Ascending aorta (tissue), 2 donors: ENCODE measurements at places on chromosomes 7 and 10. TPM values are rescaled to one million over a fixed set of nuclear protein-coding genes. Genes with fewer than 3 reads are reported as not detected.

DNA sequence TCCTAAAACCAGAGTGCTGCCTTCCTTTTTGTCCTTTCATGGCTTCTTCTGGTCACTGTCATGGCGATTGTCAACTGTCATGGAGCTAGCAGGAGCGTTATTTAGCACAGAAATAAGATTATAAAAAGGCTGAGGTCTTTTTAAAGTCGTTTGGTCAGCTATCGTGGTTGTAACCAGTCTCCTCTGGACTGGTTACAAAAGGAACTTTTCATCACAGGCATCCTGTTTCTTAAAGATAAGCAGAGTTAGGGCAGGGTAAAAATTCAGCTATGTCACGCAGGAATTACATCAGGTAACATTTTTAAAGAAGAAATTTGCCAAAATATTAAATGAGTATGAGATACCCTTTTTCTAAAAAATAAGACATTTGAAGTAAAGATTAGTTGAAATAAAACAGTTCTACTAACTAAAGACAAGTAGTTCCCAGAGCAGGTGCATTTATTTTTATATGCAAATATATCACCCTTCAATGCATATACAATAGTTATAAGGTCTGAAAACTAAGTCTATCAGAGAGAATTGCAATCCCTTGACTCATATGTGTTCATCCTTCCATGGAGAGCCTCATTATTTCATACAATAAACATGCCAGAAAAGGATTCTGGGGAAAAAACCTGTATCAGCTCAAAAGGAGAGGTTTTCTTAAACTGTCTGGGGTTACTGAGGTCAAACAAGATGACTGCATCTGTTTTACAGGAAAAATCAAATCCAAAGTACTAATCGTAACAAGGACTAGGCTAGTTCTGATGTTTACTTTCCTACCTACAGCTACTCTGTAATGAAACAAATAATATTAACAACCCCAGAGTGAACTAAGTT is 20.9 kb downstream of the FAM24A start:
- no peak overlapping the region for H3K4me3 ChIP-seq
- H3K27ac ChIP-seq = no peak overlapping the region
- no peaks in the 10 kb centered on the region for H3K4me1 ChIP-seq
- no peak for DNase-seq
- H3K36me3 ChIP-seq = no peaks in the 10 kb centered on the region

- DNase-seq = no peak
- H3K27ac ChIP-seq = no peak overlapping the region
- H3K27me3 ChIP-seq = no peaks in the 10 kb centered on the region
- H3K4me3 ChIP-seq = no peak overlapping the region
- no peaks in the 10 kb centered on the region for H3K36me3 ChIP-seq
- H3K4me1 ChIP-seq = no peaks in the 10 kb centered on the region
Measured at GRCh38 chr10:80787952-80788351, 250.2 kb downstream of the SH2D4B start.

DNA sequence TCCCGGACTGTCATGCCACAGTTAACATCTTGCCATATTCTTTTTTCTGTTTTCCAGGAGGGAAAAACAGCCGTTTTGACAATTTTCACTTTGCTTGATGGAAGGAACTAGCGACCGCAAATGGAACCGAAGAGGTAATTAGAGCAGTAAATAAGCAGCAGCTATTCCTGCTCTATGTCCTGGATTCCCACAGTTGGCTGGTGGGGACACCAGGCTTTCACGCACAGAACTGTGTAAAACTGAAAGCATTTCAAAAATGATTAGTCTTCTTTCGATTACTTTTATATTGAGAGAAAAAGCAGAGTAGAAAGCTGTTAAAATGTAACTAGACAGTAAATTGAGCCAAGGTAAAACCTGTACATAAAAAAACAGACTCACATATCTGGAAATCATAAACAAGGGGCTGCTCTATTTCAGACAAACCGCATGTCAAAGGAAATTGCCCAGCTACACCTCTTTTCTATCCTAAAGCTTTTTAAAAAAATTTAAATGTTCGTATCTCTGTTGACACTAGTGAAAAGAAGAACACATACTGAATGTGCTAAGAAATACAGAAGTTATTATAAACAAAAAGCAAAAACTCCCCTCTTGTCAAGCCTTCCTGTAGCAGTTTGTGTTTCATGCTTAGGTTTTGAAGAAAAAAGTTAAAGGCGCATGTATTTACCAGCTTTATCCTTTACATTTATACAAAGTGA is 93.4 kb downstream of the RNF216 start:
- no peaks in the 10 kb centered on the region for H3K27me3 ChIP-seq
- H3K4me3 ChIP-seq = peak overlapping the region; percentile 35
- no peak for DNase-seq

GRCh38 chr10:26840938-26841732 is 19.6 kb downstream of the ABI1 start:
- no peaks in the 10 kb centered on the region for H3K4me1 ChIP-seq
- H3K27ac ChIP-seq = no peak overlapping the region
- H3K4me3 ChIP-seq = no peak overlapping the region
- no peak for DNase-seq
- H3K27me3 ChIP-seq = no peaks in the 10 kb centered on the region

DNA sequence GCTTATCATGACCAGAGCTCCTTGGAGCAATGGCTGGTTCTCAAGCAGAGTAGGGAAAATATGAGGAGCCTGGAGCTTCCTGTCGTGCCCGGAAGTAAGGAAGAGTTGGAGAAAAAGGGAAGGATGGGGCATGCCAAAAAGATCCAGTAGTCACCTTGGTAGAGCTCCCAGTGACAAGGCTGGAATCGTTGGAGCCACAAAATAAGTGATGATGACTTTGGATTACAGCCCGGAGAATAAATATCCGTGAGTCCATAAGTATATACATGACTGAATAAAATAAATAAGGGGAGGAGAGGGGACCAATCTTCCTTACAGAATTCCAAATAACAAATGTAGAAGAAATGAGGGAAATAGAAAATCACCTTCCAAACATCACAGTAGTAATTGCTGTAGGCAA is 29.3 kb downstream of the LMTK2 start:
- no peak overlapping the region for H3K4me3 ChIP-seq
- H3K27me3 ChIP-seq = no peaks in the 10 kb centered on the region
- no peak overlapping the region for H3K27ac ChIP-seq
- no peak for DNase-seq

GRCh38 chr7:32869716-32870115 is 21.8 kb downstream of the KBTBD2 start:
- peaks cover 15% of the 10 kb centered on the region for H3K36me3 ChIP-seq
- no peaks in the 10 kb centered on the region for H3K27me3 ChIP-seq
- H3K27ac ChIP-seq = no peak overlapping the region
- H3K4me3 ChIP-seq = no peak overlapping the region

DNA sequence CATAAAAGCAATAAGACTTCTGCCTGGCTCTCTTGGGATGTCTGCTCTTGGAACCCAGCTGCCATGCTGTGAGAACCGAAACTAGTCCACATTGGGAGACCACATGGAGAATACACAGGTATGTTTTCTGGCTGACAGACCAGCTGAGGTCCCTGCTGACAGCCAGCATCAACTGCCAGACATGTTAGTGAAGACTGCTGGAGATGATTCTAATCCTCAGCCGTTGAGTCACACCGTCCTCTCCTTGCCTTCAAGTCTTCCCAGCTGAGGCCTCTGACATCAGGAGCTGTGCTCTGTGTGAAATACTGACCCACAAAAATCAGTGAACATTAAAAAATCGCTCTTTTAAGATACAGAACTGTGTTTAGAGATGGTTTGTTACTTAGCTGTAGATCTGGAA is 36.9 kb upstream of the AGR2 start:
- H3K4me1 ChIP-seq = no peaks in the 10 kb centered on the region
- H3K36me3 ChIP-seq = no peaks in the 10 kb centered on the region
- no peak for DNase-seq
- no peak overlapping the region for H3K4me3 ChIP-seq

DNA sequence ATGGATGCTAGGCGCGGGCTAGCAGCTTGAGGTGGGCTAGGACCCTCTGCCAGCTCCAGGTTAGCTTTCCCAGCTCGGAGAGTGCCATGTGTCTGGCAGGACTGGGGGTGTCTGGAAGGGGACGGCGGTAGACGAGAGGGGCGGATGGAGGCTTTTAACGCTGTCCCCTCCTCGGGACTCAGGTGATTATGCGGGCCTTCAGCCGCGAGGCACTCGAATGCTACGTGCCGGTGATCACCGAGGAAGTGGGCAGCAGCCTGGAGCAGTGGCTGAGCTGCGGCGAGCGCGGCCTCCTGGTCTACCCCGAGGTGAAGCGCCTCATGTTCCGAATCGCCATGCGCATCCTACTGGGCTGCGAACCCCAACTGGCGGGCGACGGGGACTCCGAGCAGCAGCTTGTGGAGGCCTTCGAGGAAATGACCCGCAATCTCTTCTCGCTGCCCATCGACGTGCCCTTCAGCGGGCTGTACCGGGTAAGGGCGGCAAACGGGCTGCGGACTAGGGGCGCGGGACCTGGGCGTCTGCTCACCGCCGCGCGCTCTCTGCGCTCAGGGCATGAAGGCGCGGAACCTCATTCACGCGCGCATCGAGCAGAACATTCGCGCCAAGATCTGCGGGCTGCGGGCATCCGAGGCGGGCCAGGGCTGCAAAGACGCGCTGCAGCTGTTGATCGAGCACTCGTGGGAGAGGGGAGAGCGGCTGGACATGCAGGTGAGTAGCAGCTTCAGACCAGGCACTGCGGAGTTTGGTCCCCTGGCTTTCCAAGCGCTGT is 1.1 kb downstream of the CYP26A1 start:
- no peak overlapping the region for H3K27ac ChIP-seq
- peaks cover 15% of the 10 kb centered on the region for H3K27me3 ChIP-seq
- H3K4me1 ChIP-seq = peaks cover 28% of the 10 kb centered on the region

DNA sequence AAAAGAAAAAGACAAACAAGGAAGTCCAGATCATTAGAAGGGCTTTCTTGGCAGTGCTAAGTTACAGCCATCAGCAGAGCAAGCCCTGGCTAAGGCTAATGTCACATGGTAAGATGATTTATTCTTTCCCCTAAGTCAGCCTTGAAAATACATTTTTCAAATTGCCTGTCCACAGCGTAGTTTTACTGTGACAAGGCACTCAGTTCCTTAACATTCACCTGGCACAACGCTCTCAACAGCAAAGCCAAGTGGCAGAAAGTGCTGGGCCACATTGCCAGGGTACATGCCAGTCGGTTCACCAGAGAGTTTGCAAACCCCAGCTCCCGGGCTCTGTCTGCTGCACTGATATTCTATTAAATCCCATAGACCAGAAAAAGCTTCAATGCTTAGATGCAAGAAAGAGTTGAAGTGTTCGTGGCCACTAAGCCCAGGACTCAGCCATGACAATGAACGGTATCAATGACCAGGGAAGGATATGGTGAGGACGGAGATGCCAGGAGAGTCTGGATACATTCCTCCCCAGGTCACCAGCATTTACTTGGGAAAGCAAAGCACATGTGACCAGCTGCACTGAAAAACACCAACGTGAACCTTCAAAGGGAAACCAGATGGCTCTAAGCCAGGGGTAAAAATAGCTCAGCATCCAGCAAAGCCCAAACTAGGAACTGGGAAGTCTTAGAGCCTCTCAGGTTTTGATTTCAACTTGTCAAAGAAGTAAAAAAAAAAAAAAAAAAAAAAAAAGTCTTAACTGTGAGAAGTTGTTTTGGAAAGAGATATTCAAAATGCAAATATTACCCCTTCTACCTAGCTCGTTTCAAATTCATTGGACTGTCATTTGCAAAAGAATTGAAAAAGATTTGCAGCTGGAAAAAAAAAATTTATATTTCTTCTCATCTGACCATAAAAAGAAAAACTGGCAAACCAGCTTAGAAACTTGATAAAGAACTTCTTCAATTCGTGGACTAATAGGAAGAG is 23.9 kb upstream of the MPP7 start:
- peak; percentile 46 for DNase-seq
- H3K4me3 ChIP-seq = no peak overlapping the region
- H3K36me3 ChIP-seq = no peaks in the 10 kb centered on the region
- H3K27me3 ChIP-seq = no peaks in the 10 kb centered on the region

The ZNF3 gene
- total RNA-seq = 6.9 TPM

The IDE gene
- 22.7 TPM for total RNA-seq

The GJD4 gene
- total RNA-seq = not detected

The SNX10 gene
- 3.5 TPM for total RNA-seq
